ENCODE measurements at places on chromosomes 5 and 9.

DNA sequence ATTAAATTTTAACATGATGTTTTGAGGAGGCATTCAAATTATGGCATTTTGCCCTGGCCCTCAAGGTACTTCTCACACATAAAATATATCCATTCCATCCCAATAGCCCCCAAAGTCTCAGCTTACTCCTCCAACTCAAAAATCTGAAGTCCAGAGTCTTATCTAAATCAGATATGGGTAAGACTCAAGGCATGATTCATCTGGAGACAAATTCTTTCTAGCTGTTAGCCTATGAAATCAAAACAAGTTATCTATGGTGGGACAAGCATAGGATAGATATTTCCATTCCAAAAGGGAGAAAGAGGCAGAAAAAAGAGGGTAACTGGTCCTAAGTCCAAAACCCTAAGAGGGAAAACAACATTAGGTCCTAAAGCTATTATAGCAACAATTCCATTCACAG, 408.4 kb downstream of the ZNF608 start:
- DNase-seq = no peak

- DNase-seq = no peak
Measured at GRCh38 chr5:10467281-10468198, 25.9 kb downstream of the ROPN1L start.

DNA sequence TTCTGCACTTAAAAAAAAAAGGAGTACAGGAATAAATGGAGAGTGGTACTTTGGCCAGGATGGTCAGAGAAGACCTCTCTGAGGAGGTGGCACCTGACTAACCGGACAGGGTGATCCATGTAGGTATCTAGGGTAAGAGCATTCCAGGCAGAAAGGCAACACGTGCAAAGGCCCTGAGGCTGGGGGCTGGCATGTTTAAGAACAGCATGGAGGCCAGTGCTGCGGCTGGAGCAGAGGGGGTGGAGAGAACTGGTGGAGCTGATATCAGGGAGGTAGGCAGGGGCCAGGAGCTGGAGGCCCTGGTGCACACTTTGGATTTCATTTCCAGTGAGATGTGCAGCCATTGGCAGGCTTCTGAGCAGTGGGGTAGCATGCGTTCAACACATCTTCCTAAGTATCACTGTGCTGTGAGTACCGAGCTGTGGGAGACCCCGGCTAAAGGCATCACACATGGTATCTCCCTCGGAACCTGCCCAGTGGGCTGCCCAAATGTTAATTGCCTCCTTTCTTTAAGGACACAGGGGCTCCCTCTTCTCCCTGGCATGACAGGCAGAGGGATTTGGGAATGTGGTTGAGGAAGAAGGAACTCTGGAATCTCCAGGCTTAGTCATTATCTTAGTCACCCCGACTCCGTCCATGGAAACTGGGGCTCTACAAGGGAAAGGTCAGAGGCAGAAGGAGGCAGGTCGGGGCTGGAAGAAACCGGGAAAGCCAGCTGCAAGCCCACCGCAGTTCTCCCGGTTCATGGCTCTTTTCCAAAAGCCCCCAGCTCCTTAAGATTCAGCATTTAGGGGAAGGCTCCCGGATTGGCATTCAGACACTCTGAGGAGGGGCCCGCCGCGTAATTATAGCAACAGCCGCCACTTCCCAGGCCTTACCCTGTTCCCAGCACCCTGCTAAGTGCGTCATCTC, 18.6 kb downstream of the SLC6A7 start:
- DNase-seq = no peak

DNA sequence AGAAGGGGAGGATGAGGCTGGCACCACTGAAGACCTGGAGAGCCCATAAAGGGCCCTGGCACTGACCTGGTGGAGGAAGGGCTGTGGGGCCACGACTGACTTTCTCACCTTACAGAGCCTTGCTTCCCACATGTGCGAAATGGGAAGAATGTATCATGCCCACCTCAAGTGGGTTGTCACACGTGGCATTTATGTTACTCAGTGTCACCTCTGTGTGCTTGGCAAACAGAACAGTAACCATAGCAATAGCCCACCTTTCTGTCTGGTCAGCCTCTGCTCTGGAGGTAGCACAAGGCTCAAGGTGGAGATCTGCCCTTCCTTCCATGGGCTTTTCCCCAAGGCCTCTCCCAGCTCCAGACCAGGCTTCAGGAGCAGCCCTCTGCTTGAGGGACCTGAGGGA, 16.7 kb downstream of the TCF7 start:
- no peak for DNase-seq

DNA sequence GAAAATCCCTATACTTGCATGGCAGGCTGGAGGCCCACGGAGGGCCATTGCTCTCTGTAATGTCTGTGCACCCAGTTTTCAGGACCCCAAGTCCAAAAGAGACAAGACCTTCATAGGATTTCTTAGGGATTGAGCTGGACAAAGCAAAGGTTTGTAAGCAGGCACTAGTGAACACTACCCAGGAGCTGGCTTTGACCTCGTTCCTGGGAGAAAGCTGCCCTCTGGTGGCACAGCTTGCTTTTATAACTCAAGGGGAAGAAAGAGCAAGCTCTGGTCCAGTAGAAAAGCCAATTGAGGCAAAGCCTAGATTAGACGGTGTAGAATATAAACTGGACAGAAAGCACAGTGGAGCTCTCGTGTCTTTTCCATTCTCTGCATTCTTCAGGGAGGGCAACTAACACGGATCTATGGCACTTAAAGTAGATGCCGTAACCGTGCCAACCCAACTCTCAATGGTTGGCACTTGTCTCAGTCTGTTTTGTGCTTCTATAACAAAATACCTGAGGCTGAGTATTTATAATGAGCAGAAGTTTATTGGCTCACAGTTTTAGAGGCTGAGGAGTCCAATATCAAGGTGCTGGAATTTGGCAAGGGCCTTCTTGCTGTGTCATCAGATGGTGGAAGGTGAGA, 7.9 kb downstream of the GABRP start:
- peak; percentile 78 for DNase-seq

- no peak for DNase-seq
Measured at GRCh38 chr5:172919525-172920446, 39.4 kb upstream of the RPL26L1 start.

GRCh38 chr5:95076395-95077185, 208.3 kb downstream of the MCTP1 start:
- DNase-seq = no peak

DNA sequence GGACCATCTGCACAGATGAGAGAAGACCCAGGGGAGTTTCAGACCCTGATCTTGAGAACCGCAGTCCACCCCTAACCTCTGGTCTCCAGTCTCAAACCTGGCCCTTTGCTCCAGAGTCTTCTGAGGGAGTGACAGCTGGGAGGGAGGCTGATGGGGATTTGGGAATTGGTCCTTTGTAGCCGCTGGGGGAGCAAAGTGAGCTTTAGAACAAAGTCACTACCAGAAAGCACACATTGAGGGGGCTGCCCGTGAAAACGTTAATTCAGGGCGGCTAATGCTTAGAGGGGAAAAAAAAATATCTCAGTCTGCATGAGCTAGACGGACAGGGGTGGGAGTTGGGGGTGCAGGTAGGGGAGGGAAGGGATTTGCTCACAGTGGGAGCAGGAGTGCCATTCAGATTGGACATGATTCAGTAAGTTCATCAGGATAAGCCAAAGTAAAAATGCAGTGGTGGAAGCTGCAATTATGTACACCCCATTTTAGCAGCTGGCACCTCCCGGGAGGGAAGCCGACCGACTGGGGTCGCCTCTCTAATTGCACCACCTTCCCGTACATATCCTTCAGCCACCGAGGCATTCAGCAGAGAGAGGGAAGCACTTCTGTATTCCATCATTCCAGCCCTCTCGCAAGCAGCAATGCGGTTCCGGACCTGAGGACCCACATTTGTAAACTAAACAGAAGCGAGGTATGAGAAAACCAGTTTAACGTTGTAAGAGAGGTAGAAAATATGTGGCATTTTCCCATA, 123.4 kb upstream of the RETREG1 start:
- DNase-seq = no peak

- DNase-seq = no peak
Measured at GRCh38 chr5:158304607-158305006, 445.7 kb upstream of the CLINT1 start.

DNA sequence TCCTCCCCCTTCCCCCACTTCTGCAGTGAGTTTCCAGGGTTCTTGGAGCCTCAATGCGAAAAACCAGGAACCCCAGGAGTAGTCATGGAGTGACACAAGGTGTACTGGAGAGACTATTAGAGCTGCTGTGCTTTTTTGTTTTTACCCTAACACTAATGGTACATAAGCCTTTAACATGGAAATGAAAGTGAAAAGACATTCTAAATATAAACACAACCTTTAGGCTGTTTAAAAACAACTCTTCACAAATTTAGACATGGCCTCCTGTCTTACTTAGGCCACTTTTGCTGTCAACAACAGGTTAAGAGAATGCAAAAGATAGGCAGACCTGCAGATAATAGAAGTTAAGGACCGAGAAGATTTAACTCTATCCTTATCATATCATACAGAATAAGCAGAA, 232.2 kb downstream of the DENND1A start:
- no peak for DNase-seq

DNA sequence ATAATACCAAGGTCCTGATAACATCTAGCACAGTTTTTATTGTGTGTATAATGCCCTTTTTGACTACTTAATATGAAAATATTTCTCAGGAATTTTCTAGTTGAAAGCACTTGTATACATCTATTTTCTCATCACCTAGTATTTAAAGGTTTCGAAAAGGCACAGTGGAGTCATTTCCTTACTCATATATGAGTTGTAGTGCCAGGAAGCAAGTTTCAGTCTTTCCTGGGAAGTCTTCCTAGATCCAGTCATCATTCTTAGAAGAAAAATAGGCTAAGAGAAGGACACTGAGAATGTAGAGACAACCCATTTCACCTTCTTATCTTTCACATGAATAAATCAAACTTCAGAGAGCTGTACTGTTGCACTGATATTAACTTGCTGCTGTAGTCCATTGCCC, 70.2 kb downstream of the SLC25A46 start:
- no peak for DNase-seq

DNA sequence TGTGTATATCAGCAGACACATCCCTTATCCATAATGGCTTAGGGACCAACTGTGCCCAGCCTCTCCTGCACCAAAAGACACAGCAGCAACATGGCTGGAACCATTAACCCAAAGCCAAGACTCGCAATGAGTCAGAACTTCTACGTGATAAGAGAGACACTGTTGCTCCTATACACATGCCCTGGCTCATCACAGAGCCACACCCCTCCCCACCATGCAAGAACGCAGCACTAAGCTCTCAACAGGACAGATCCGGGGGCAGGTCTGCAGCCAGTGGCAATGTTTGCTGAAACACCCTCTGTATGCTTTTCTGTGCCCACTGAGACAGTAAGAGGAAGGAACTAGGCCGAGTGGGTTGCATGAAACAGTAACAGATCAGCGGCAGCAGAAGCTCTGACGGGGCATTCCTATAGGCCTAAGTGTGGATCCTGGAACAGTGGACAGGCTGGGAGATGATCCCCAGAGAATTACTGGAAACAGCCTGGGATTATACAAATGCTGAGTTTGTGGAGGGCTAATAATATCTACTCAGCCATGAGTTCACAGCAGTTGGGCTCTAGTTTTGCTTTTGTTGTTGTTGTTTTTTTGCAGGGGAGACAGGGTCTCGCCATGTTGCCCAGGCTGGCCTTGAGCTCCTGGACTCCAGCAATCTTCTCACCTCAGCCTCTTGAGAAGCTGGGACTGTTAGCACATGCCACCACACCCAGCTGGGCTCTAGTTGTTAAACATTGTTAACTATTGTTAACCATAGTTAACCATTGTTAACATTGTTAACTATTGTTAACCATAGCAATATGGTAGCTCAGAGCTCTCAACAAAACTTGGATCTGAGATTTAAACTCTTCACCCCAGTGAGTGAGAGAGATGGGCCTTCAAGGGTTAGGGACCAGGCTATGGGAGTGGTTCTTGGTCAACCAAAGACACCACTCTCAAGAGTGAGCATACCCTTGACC, 41.0 kb downstream of the B4GALT1 start:
- DNase-seq = no peak

DNA sequence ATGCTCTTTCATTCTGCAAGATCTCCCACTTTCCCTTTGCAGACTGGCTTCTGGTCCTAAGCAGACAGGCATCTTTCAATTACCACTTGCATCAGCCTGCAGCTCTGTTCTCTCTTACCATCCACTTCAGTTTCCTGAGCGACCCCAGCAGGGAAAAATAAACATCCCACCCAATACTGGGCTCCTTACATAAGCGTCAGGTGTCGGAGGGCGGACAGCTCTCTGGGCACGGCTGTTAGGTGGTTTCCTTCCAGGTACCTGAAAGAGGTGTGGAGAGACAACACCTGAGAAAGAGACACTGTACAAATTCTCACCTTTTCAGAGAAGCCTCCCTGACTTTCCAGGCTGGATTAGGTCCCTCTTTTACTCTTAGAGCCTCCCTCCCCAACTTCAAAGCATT, 145.1 kb upstream of the PANK3 start:
- DNase-seq = no peak

- DNase-seq = no peak
Measured at GRCh38 chr5:53974021-53974420, 336.4 kb downstream of the ARL15 start.

GRCh38 chr5:127410959-127411358, 106.5 kb upstream of the PRRC1 start:
- no peak for DNase-seq

DNA sequence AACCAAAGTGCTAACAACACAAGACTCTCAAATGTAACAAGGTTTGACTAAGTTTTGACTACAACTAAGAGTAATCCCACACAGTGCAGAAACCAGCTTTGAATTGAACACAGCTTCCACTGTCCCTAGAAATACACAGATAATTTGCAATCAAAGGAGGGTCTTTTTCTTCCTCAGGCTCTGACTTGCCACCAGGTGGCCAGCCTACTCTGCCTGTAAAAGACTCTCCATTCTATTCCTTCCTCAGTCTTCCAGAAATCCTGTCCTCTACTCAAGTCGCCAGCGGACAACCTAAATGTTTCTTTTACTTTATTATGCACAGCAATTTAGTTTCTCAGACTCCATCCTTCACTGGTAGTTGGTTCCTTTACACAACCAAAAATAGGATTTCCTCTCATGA, 32.2 kb upstream of the MCTP1 start:
- no peak for DNase-seq

DNA sequence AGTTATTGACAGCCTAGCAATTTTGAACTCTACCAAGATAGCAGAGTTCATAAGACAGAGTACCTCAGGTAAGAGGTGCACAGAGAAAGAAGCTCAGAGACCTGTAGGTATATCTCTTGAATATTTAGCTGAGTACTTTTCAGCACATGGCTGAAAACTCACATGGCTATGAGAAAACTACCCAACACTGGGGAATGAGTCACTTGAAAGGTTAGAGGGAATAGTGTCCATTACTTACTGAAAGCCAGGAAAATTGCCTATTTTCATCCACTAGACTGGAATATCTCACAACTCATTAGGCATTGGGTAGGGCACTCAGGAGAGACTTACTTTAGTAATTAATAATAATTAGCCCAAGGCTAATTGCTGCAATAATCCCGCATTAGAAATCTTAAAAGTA, 8.3 kb downstream of the TSLP start:
- no peak for DNase-seq

Measured in endothelial cell (in vitro differentiated cells).